ENCODE measurements at places on chromosomes 5 and 9. TPM values are rescaled to one million over a fixed set of nuclear protein-coding genes. Genes with fewer than 3 reads are reported as not detected.

DNA sequence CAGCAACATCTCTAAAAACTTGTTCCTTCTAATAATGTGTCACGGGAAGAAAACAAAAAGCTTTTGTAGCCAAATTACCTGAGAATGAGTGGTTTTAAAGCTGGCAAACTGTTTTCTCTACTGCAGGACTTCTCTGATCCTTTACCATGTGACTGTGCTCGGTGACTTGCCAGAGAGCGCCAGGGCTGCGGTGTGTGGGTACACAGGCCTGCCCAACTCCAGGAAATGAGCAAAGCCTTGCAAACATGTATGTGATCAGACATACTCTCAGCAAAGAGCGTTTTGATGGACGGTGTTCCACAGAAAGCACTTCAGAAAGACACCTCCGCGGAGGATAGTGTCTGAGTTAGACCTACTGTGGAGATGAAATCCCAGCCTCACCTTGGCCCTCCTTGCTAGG, 157.3 kb downstream of the SPOCK1 start:
- DNase-seq, result no peak

GRCh38 chr9:34380034-34380510, 3.4 kb upstream of the MYORG start:
- peak; percentile 51 for DNase-seq

DNA sequence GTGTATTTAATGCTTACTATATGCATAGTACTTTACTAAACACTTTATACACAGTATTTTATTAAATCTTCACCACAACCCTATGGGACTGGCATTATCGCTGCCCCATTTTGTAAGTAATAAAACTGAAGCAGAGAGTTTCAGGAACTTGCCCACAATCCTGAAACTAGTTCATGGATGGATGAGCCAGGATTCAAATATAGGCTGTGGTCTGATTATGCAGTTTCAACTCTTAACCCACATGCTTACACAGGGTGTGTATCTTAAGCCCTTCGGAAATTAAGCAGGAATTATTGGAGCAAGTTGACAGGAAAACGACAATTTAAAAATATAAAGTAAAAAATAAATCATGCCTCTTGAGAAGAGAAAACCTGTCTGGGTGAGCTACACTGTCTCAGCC, 109.0 kb downstream of the ATP10B start:
- no peak for DNase-seq

GRCh38 chr9:20271096-20271495, 351.2 kb downstream of the MLLT3 start:
- DNase-seq, result no peak

TRIP13 gene
- total RNA-seq, result 1.7 TPM

STPG3 gene
- not detected for total RNA-seq

TAL2 gene
- 6.7 TPM for total RNA-seq

MTRR gene
- total RNA-seq, result 67.8 TPM

Data from B cell (primary cell).